SW 1271 (cell line): ENCODE measurements at places on chromosomes 16 and 17.

GRCh38 chr17:21096874-21097273 lies 29.9 kb upstream of the DHRS7B start:
- no peak for DNase-seq

DNA sequence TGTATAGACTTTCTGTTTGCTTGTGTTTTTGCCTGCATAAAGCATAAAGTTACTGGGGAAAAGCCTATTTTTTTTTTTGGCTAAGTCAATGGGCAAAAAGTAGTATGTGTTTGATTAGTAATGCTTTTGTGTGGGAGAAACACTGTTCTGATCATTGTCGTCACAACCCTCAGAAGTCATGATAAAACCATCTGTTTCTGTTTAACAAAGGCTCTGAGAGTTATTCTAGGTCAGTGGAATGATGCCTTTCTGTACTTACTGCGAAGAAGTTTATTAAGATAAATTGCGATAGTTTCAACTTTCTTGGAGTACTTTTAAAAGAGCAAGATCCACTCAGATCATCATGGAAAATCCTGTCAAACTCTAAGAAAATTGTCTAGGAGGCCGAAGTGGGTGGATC lies 80.9 kb downstream of the PRKCA start:
- DNase-seq, result no peak

DNA sequence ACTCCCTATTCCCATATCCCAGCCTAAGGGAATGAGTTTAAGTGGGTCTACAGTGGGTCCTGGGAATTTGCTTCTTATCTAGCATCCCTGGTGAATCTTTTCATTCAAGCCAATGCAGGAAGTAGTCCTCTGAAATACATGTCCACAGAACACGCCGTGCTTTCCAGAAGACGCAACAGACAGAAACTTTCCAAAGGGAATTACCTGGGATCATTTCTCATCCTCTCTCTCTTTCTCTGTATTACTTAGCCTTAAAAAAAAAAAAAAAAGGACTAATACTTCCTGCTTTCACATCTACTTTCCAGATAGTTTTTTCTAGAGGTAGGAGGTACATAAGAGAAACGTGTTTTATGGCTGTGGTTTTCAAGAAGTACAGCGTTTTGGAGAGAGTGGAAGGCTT lies 499.0 kb downstream of the MAF start:
- no peak for DNase-seq

- DNase-seq, result no peak
These were observed 1015.3 kb downstream of the KCNJ18 start for GRCh38 chr17:22707626-22708025.

DNA sequence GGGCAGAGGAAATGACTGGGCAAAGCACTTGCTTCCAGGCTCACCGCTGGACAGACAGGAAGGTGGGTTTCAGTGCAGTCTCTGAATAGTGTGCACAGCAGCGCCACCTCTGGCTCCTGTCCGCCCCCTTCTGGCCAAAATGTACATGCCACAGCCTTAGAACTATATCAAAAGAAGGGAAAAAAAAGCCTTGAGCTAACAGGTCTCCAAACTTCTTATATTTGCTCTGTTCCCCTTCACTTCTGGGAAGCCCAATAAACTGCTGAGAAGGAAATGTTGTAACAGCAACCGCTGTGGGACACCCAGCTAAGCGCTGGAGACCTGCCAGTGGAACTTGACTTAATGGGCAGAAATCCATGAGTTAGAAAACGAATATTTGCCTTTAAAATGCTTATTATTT lies 17.5 kb downstream of the COG7 start:
- DNase-seq, result peak; percentile 42

DNA sequence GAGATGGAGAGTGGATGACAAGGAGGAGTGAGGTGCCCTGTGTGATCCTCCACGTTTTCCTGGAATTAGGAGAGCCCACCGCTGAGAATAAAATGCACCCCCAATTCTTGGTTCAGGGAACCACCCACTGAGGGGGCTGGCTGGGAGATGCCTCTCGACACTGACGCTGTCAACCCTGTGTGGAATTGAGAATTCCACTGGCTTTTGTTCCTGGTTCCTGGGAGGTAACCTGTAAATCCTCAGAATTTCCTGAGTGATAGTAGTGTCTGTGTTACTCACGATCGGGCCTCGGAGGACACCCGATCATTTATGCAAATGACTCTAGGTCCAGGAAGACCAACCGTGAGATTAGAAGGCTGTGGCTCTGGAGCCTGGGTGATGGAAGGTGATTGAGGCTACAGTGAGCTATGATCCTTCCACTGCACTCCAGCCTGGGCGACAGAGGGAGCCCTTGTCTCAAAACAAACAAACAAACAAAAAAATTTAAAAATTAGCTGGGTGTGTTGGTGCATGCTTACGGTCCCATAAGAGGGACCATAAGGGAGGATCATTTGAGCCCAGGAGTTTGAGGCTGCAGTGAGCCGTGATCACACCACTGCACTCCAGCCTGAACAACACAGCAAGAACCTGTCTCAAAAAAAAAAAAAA lies 11.7 kb upstream of the PRPSAP1 start:
- no peak for DNase-seq

DNA sequence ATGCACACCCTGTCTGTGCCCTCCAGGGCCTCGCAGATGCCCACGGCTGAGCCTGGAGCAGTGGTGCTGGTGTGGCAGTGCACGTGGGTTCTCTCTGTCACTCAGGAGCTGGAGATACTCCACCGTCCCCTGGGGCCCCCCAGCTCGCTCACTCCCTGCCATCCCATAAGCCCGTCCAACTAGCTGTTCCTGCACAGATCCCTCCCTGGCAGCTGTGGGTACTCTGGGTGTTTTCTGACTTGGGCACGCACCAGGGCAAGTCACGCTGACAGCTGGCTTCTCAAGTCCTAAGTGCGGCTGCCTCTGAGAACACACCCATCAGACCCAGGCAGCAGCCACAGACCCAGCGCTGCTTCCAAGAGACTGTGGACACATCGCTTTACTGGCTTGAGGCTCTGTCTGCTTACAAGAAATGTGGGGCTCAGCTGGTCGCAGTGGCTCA lies 25.4 kb upstream of the ITGB4 start:
- DNase-seq, result no peak

- DNase-seq, result no peak
These were observed 156.4 kb upstream of the CCL2 start for GRCh38 chr17:34098699-34099098.

DNA sequence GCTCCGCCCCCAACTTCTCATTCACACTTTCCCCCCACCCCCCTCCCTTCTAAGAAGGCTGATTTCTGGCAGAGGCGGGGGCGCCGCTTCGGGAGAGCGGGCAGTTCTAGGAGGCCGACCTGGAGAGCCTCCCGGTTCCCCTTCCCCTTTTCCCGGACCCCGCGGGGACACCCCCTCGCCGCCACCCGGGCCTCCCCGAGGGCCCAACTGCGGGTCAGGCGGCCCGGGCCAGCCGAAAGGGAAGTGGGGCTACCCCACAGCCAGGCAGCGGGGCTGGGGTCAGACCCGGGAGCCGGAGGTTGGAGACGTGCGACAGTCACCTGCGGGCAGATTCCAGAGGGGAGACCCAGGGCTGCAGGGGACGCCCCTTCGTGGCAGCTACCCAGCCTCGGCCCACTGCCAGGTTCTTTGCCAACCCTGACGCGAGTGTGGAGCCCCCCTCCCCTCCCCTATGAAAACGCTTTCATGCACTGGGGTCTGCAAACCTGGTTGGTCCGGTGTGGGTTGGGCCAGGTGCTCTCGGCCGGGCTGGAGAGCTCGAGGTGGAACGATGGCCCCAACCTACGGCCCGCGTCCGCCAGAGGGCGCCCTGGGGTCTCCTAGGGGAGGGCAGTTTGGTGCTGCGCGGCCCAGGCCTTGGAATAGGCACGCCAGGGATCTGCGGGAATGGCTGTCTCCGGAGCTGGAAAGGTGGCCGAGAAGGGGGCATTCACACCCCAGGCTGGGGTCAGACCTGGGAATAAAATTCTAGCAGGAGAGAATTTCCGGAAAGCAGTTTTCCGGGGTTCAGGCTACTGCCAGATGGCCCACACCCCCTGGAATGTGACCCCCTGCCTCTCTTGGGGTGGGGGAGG lies 721 bp upstream of the SOCS3 start:
- peak; percentile 68 for DNase-seq

GRCh38 chr17:62825182-62825581 lies 17.1 kb upstream of the MARCHF10 start:
- DNase-seq, result no peak

DNA sequence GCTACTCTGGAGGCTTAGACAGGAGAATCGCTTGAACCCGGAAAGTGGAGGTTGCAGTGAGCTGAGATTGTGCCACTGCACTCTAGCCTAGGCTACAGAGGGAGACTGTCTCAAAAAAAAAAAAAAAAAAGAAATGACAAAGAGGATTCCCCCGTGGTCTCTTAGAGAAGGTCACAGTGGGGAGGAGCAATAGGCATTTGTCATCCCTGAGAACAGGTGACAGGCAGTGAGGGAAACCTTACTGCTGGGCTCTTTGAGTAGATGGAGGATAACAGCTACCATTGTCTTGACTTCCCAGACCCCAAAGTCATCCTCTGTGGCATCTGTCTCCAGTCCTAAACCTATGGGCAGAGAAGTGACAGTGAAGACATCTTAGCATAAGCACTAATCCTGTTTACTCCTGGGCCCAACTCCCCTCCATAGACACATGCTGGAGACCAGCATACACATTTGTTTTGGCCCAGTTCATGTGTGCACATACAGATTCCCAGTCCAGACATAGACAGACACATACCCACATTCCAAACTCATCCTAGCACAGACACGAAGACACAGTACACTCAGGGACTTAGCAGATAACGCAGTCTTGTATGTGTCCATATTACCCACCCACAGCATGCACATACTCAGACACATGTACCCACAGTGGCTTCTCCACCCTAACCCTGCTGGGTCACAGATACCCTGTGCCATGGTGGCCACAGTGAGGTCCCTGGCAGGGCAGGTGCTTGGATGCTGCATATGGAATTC lies 2.7 kb downstream of the ESRP2 start:
- no peak for DNase-seq

DNA sequence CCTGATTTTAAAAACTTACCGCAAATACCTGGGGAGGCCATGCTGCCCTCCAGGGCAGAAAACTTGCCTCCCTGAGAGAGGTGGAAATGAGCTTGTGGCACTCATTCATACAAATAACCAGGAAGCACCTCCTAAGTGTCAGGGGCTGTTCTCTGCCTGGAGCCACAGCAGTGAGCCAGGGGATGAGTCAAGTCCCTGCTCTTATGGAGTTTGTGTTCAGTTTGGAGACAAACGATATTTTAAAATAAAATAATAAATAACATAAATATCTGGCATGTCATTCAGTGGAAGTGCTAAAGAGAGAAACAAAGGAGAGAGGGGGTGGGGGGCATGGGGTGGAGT lies 313.8 kb downstream of the C16orf95 start:
- no peak for DNase-seq
